ENCODE measurements at places on chromosomes 12 and 14.

DNA sequence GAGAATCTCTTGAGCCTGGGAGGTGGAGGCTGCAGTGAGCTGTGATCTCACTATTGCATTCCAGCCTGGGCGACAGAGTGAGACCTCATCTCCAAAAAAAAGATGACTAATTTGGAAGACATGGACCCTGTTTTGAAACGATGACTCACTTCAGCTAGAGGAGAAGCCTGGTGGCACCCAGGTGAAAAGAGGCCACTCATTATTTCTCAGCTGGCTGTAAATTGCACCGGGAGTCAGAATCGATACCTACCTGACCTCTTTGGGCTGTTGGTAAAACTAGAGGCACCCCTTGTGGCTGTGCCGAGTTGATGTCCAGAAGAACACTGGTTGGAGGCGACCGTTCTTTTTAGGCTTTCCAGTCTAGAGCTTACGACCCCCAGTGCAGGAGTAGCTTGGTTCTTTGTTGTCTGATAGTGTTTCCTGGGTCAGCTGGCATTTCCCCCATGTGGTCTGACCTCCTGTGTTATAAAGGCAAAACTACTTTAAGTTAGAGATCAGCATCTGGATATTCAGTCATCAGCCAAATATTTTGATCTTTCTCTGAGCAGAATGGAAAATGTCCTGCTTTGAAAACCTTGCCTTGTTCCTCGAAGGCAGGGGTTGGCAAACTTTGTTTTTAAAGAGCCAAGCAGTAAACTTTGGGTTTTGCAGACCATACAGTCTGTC, 93.2 kb downstream of the CHST11 start:
- H3K36me3 ChIP-seq: peaks cover 44% of the 10 kb centered on the region
- H3K4me1 ChIP-seq: peaks cover 54% of the 10 kb centered on the region
- no peak for DNase-seq
- H3K4me3 ChIP-seq: no peak overlapping the region
- no peak overlapping the region for H3K27ac ChIP-seq

GRCh38 chr12:27624586-27624985, 71.7 kb upstream of the REP15 start:
- H3K27ac ChIP-seq: no peak overlapping the region
- no peak for DNase-seq
- peaks cover 17% of the 10 kb centered on the region for H3K4me1 ChIP-seq
- no peak overlapping the region for H3K4me3 ChIP-seq

GRCh38 chr12:114812858-114813761, 129.1 kb upstream of the TBX3 start:
- H3K4me1 ChIP-seq: peaks cover 71% of the 10 kb centered on the region
- H3K27me3 ChIP-seq: peaks cover 19% of the 10 kb centered on the region

- no peaks in the 10 kb centered on the region for H3K36me3 ChIP-seq
- peaks cover 65% of the 10 kb centered on the region for H3K4me1 ChIP-seq
- DNase-seq: no peak
- peak overlapping the region; percentile 86 for H3K4me3 ChIP-seq
- H3K27me3 ChIP-seq: peaks cover 8% of the 10 kb centered on the region
- H3K27ac ChIP-seq: no peak overlapping the region
These were observed 2.4 kb downstream of the SH2B3 start for GRCh38 chr12:111408116-111408440.

DNA sequence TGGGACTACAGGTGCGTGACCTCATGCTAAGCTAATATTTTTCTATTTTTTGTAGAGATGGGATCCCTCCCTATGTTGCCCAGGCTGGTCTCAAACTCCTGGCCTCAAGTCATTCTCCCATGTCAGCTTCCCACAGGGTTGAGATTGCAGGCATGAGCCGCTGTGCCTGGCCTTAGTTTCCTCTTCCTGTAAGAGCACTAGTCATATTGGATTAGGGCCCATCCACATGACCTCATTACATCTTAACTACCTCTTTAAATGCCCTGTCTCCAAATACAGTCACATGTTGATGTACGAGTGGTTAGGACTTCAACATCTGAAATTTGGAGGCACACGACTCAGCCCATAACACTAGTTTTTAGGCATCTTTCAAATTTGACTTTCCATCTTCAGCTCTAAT, 72.2 kb upstream of the RASSF3 start:
- H3K4me3 ChIP-seq: no peak overlapping the region
- no peaks in the 10 kb centered on the region for H3K36me3 ChIP-seq
- DNase-seq: no peak
- H3K27ac ChIP-seq: no peak overlapping the region
- peaks cover 6% of the 10 kb centered on the region for H3K4me1 ChIP-seq

DNA sequence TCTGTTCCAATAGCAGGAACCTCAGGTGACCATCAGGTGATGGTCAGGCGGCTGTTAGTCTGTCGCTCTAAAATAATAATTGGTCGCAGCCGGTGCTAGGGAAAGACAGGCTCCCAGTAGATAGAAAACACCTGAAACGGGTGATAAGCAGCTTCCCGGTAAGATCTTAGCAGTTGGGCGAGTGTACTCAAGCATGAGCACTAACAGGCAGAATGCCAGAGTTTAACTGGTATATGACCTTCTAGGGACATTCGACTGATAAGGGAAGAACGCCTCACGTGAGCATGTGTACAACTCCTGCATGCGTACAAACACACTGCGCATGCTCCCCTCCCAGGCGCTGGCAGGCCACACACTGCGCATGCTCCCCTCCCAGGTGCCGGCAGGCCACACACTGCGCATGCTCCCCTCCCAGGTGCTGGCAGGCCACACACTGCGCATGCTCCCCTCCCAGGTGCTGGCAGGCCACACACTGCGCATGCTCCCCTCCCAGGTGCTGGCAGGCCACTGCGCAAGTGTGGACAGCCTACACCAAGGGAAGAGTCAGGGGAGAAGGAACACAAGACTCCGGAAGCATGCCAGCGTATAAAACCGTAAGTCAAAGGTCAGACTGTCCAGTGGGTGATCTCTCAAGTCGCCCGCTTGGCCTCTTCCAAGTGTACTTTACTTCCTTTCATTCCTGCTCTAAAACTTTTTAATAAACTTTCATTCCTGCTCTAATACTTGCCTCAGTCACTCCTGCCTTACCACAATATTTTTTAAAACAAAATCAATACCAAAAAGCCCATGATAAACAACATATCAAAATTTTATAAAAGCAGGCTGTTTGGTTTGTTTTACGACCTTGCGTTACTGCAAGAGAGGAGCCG, 24.5 kb downstream of the GPRC5D start:
- H3K27ac ChIP-seq: no peak overlapping the region
- peak overlapping the region; percentile 71 for H3K4me3 ChIP-seq
- H3K36me3 ChIP-seq: peaks cover 6% of the 10 kb centered on the region
- peaks cover under 1% of the 10 kb centered on the region for H3K4me1 ChIP-seq
- DNase-seq: peak; percentile 65
- H3K27me3 ChIP-seq: peaks cover 5% of the 10 kb centered on the region

DNA sequence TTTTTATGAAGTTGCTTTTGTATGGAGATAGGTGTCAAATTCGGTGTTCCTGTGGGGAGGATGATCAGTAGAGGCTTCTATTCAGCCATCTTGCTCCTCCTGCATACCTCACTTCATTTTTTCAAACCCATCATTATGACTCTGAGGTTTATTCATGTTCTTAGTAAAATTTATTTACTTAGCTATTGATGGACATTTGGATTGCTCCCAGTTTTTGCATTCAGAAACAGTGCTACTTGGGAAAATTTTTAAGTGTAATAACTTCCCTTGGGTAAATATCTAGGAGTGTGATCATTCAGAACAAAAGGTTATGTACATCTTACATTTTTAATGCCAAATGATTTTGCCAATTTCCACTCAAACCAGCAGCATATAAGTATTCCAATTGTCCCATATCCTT, 208.3 kb downstream of the SYNE2 start:
- H3K27ac ChIP-seq: no peak overlapping the region
- no peaks in the 10 kb centered on the region for H3K27me3 ChIP-seq
- DNase-seq: no peak
- peaks cover 40% of the 10 kb centered on the region for H3K36me3 ChIP-seq
- peaks cover 6% of the 10 kb centered on the region for H3K4me1 ChIP-seq
- H3K4me3 ChIP-seq: no peak overlapping the region

DNA sequence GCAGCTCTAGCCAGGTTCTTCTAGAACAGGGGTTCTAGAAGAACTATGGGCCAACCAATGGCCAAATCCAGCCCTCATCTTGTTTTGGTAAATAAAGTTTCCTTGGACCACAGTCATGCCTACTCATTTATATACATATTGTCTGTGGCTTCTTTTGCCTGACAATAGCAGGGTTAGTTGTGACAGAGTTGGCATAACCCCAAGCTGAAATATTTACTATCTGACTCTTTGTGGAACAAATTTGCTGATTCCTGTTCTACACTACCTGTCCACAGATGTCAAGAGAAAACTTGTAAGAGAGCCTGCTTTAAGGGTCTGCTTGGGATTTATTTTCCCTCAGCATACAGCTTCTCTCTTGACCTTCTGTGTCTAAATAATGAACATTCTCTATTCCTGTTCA, 289.0 kb downstream of the KSR2 start:
- H3K4me1 ChIP-seq: peaks cover 25% of the 10 kb centered on the region
- no peak for DNase-seq
- H3K27me3 ChIP-seq: peaks cover 33% of the 10 kb centered on the region

- no peak overlapping the region for H3K4me3 ChIP-seq
- peaks cover 7% of the 10 kb centered on the region for H3K27me3 ChIP-seq
- DNase-seq: no peak
- peaks cover 55% of the 10 kb centered on the region for H3K36me3 ChIP-seq
- H3K27ac ChIP-seq: no peak overlapping the region
- H3K4me1 ChIP-seq: peaks cover 26% of the 10 kb centered on the region
These were observed 82.9 kb upstream of the DYNC1H1 start for GRCh38 chr14:101881426-101881825.

DNA sequence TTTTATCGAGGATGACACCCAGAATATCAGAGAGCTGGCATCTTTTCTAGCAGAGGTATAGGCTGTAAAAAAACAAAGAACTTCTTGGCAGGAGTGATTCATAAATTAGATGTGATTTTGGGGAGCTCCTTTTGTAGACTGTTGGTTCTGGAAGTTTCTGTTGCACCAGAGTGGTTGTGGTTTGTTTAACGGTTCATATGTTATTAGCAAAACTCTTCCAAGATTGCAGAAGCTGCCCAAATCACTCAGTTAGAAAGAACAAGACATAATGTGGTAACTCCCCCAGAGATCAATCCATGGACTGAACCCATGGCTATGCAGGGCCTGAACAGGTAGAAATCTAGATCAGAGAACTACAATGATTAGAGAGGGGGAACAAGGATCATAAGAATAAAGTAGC, 6.7 kb upstream of the RNASE10 start:
- peaks cover 10% of the 10 kb centered on the region for H3K27me3 ChIP-seq
- DNase-seq: no peak
- H3K27ac ChIP-seq: no peak overlapping the region
- no peaks in the 10 kb centered on the region for H3K36me3 ChIP-seq
- H3K4me1 ChIP-seq: peaks cover 24% of the 10 kb centered on the region
